Activated CD8-positive, alpha-beta T cell treated with anti-CD3 and anti-CD28 coated beads for 36 hours (primary cell): ENCODE measurements at places on chromosomes 7 and 10. TPM values are rescaled to one million over a fixed set of nuclear protein-coding genes. Genes with fewer than 3 reads are reported as not detected.

Gene WDR91
- total RNA-seq = 13.1 TPM

DNA sequence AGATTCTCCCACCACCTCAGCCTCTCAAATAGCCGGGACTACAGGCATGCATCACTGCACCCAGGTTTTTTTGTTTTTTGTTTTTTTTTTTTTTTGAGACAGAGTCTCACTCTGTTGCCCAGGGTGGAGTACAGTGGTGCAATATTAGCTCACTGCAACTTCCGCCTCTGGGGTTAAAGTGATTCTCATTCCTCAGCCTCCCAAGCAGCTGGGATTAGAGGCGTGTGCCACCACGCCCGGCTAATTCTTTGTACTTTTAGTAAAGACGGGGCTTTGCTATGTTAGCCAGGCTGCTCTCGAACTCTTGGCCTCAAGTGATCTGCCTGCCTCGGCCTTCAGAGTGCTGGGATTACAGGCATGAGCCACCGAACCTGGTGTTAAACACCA lies 107.5 kb upstream of the KIF5B start:
- peaks cover 2% of the 10 kb centered on the region for H3K27me3 ChIP-seq
- DNase-seq = no peak
- H3K36me3 ChIP-seq = no peaks in the 10 kb centered on the region
- H3K4me1 ChIP-seq = no peaks in the 10 kb centered on the region

DNA sequence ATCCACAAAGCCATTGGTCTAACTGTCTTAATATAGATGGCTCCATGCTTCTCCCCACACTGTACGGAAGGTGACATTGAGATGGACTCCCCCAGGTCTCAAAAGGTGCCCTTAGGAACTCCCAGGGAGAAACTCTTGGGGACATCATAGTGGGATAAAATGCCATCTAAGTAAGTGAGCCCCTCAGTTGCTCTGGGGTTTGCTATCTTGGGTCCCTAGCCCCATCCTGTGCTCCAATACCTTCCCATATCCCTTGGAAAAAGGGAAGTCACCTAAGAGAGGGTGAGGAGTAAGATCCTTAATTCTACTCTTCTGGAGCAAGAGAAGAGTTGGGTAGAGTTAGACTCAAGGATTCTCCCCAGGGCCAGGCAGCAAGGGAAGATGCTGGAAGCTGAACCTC lies 7.9 kb downstream of the PRRT4 start:
- no peak for DNase-seq
- H3K36me3 ChIP-seq = no peaks in the 10 kb centered on the region
- peaks cover 21% of the 10 kb centered on the region for H3K27me3 ChIP-seq
- H3K27ac ChIP-seq = no peak overlapping the region

GRCh38 chr7:13159467-13160184 lies 472.2 kb downstream of the ARL4A start:
- H3K27me3 ChIP-seq = peaks cover 2% of the 10 kb centered on the region
- no peak overlapping the region for H3K4me3 ChIP-seq
- H3K27ac ChIP-seq = no peak overlapping the region
- H3K4me1 ChIP-seq = no peaks in the 10 kb centered on the region
- no peak for DNase-seq
- H3K36me3 ChIP-seq = no peaks in the 10 kb centered on the region

- H3K27me3 ChIP-seq = no peaks in the 10 kb centered on the region
- H3K4me3 ChIP-seq = no peak overlapping the region
- H3K36me3 ChIP-seq = no peaks in the 10 kb centered on the region
- no peak for DNase-seq
Measured at GRCh38 chr10:66654861-66655260, 271.0 kb upstream of the LRRTM3 start.

GRCh38 chr10:76284351-76284750 lies 852.9 kb downstream of the LRMDA start:
- DNase-seq = no peak
- no peak overlapping the region for H3K27ac ChIP-seq
- no peaks in the 10 kb centered on the region for H3K27me3 ChIP-seq
- H3K4me3 ChIP-seq = no peak overlapping the region
- no peaks in the 10 kb centered on the region for H3K36me3 ChIP-seq
- no peaks in the 10 kb centered on the region for H3K4me1 ChIP-seq

Gene COL17A1
- not detected for total RNA-seq

DNA sequence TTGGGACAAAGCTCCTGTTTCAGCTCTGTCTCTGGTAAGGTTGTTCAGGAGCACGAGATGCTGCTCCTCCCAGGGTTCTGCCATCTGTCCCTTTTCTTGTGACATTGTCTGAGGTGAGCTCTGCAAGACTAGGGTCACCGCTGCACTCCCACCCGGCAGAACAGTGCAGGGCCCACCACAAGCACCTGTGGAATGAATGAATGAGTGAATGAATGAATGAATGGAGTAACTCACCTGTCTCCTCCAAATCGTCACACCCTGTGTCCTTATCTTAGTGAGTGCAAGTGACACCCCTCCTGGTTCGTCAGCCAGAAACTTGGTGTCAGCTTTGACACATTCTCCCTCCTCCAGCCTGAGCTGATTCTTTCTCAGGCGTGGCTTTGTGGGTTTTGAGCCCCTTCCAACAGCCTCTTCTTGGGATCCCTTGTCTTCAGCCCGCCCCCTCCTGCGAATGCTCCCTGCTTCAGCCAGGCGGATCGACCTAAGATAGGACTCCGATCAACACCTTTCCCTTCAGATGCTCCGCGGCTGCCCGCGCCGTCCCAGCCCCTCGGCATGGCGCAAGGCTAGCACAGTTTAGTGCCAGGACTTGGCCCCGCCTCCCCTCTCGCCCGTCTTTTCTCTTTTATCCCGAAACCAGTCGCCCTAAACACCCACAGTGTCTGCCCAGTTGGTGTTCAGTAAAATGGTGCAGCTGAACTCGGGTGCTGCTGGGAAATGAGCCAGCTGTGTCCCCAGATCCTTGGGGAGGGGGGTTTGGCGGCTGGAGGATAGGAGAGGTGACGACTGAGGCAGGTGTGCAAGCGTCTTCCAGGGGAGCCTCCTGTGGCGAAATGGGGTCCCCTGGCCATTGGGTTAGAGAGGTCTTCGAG lies 89.3 kb downstream of the BEND7 start:
- no peaks in the 10 kb centered on the region for H3K36me3 ChIP-seq
- DNase-seq = peak; percentile 7
- H3K4me1 ChIP-seq = peaks cover 11% of the 10 kb centered on the region

GRCh38 chr10:28449382-28449781 lies 83.5 kb upstream of the WAC start:
- no peak overlapping the region for H3K27ac ChIP-seq
- no peak for DNase-seq
- no peaks in the 10 kb centered on the region for H3K4me1 ChIP-seq
- H3K36me3 ChIP-seq = no peaks in the 10 kb centered on the region

DNA sequence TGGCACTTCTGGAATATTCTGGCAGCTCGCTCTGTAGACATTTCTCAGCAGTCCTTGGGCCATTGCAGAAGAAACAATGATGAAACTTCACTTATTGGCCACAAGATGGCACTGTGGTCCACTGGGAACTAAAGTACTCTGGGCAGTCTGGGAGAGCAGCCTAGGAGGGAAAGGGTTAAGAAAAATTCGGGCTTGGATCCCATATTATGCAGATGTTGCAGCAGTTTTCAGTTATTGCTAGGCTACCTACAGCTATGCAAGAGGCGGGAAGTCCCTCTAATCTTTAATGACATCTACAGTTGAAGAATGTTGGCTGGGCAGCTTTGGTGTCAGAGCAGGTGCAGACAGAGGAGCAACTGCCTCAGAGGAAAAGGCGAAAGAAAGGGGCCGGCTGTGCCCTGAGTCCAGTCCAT lies 201.7 kb upstream of the PRSS58 start:
- H3K27ac ChIP-seq = no peak overlapping the region
- H3K4me3 ChIP-seq = no peak overlapping the region
- peaks cover 46% of the 10 kb centered on the region for H3K4me1 ChIP-seq

Gene OGDHL
- 0.68 TPM for total RNA-seq

GRCh38 chr7:24936121-24936824 lies 43.7 kb downstream of the OSBPL3 start:
- H3K4me1 ChIP-seq = peaks cover 42% of the 10 kb centered on the region
- DNase-seq = no peak
- peak overlapping the region; percentile 17 for H3K27ac ChIP-seq
- H3K27me3 ChIP-seq = no peaks in the 10 kb centered on the region
- no peak overlapping the region for H3K4me3 ChIP-seq
- peaks cover 37% of the 10 kb centered on the region for H3K36me3 ChIP-seq

GRCh38 chr10:73819081-73819480 lies 7.7 kb upstream of the NDST2 start:
- peaks cover 3% of the 10 kb centered on the region for H3K36me3 ChIP-seq
- no peak overlapping the region for H3K4me3 ChIP-seq
- peak overlapping the region; percentile 9 for H3K27ac ChIP-seq
- no peaks in the 10 kb centered on the region for H3K4me1 ChIP-seq
- no peak for DNase-seq
- H3K27me3 ChIP-seq = no peaks in the 10 kb centered on the region

GRCh38 chr10:87931836-87932230 lies 68.4 kb downstream of the PTEN start:
- H3K4me3 ChIP-seq = no peak overlapping the region
- peaks cover 34% of the 10 kb centered on the region for H3K36me3 ChIP-seq
- H3K4me1 ChIP-seq = peaks cover 47% of the 10 kb centered on the region
- no peak for DNase-seq

Gene CCDC146
- total RNA-seq = 2.6 TPM

Gene SLC18A3
- total RNA-seq = not detected

GRCh38 chr7:129494041-129494440 lies 8.3 kb upstream of the SMKR1 start:
- H3K36me3 ChIP-seq = no peaks in the 10 kb centered on the region
- H3K4me3 ChIP-seq = no peak overlapping the region
- H3K27ac ChIP-seq = no peak overlapping the region
- peaks cover 14% of the 10 kb centered on the region for H3K4me1 ChIP-seq

Gene ADAM12
- 1.3 TPM for total RNA-seq

- H3K4me1 ChIP-seq = no peaks in the 10 kb centered on the region
- H3K36me3 ChIP-seq = no peaks in the 10 kb centered on the region
- no peak overlapping the region for H3K27ac ChIP-seq
- DNase-seq = no peak
Measured at GRCh38 chr7:91030680-91031380, 233.4 kb upstream of the FZD1 start.

Gene CYP2E1
- 0.87 TPM for total RNA-seq
